ENCODE measurements at places on chromosomes 12 and 14.

DNA sequence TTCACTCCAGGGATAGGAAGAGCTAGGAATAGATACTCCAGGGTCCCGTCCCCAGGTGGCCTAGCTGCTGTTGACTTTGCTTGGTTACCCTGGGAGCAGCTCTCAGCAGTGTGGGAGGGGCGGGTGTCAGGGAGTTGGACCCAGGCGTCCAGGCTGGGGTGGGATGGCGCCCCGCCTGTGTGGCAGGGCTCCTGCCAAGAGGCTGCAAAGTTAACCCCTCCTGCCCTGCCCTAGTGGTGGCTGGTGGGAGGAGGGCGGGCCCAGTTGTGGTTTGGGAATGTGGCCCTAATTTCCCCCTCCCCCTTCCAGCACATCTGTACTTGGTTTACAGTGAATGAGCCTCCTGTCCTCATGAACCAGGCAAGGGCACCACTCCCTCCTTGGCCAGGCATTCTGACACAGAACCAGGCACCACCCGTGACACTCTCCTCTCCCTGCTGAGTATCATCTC, 1.7 kb upstream of the RARG start:
- DNase-seq, result no peak

GRCh38 chr12:54038284-54038870, 5.5 kb downstream of the HOXC5 start:
- DNase-seq, result no peak

- no peak for DNase-seq
Observed at GRCh38 chr12:108430245-108430644, 84.8 kb upstream of the FICD start.

- DNase-seq, result no peak
Observed at GRCh38 chr14:47240748-47241437, 434.5 kb downstream of the MDGA2 start.

GRCh38 chr12:120292411-120292660, 633 bp upstream of the RNU4-2 start:
- DNase-seq, result no peak

- no peak for DNase-seq
Observed at GRCh38 chr12:3920351-3921150, 47.4 kb upstream of the PARP11 start.

DNA sequence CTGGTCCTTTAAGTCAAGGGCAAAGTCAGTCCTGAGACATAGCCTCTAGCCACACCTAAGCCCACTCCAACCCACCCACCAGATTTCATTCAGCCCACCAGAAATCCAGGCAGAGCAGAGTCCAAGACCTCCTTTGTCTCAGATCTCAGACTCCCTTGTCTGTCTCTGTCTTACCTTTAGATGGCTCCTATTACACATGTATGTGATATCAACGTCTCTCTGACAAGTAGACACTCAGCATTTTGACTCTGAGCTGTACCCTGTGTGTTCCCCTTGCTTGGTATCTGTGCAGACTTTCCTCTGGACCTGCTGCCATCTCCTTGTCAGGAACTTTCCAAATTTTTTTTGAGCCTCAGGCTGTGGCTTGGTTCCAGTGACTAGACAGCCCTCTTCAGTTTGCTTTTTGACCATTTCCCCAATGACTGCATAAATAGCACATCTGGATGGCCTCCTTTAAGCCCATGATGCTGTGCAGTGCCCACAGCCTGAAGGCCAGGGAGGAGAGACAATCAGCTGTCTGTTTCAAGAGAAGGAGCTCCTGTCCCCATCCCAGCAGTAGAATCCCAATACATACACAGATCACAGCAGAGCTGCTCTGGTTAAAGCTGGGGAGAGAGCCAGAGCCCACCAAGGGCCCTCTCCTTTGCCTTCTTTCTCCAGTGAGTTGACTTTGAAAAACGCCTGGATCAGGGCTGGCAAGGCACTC, 7.0 kb downstream of the POU6F1 start:
- no peak for DNase-seq

- DNase-seq, result no peak
Observed at GRCh38 chr14:69663300-69663643, 51.9 kb downstream of the SUSD6 start.

DNA sequence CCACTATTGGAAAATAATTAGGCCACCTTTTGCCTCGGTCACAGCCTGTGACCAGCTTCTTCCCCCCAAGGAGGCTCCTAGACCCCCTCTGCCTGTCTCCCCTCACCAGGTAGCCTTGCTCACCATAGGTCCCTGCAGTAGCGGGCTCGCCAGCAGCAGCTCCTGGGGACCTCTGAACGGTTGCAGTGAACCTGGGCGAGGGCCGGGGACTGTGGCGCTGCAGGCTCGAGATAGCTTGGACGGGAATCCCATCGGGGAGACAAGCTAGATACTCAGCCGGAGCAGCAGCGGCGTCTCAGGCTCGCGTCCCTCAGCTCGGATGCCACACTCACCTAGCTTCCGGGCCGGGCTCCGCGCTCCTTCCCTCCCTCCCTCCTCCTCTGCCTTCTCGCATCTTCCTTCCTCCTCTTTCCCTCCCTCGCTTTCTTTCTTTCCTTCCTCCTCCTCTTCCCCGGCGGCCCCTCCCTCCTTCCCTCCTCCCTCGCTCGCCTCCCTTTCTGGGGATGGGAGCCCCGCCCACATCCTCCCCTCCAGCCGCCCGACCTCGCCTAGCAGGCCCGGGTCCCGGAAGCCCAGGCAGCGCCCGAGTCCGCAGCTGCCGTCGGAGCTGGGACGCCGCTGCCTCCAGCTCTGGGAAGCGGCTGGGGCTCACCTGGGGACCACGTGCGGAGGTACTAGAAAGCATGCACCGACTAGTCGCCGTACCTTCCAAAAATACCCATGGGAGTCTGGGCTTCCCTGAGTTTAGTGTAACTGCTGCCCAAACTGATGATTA, at the start of gene BMP4:
BMP4 (minus strand) TSS at position 399 of the 775 bp plus-strand sequence. CDS start 4,603 bp downstream, outside the sequence.
- peak; percentile 55 for DNase-seq

DNA sequence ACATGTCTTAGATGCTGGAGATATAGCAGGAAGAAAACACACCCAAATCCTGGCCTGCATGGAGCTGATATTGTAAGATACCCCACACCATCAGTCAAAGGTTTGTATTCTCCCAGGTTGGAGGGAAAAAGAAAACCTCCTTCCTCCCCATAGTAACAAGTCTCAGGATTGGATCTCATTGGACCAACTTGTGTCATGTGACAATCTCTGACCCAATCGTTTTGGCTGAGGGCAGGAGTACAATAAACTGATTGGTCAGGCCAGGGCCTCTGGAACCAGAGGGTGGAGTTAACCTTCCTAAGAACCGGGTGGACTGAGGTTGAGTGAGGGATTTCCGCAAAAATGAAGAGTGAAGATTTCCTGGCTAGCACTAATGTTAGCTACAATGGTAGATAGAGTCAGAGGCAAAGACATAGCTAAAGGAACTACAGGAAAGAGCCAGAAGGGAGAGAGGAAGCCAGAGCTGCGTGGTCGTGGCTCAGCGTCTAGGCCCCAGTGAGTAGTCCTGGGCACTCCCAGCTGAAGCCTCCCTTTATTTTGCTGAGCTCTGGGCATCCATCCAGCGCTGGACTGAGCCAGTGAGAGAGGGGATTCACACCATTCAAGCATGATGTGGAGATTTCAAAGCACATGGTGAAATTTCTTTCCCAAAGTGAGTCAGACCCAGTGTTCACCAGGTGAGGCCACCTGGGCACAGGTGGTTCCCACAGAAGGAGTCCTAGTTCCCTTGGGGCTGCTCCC, 219.9 kb downstream of the AACS start:
- no peak for DNase-seq

DNA sequence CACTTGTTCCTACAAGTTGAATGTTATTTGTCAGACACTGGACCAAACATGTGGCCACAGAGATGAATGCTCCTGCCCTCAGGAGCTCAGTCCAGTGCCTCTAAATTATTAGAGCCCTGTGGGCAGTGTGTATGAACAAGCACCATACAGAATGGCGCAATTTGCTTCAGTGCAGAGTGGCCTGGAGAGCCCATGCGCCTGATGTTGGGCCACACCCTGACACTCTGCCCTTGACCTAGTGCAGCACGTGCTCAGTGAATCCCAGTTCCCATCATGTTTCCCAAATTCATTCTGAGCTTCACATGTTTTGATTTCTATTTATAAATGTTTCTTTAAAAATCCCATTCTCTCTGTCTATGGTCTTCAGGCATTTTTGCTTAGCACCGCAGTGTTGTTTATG, 116.8 kb downstream of the PRMT8 start:
- DNase-seq, result no peak

DNA sequence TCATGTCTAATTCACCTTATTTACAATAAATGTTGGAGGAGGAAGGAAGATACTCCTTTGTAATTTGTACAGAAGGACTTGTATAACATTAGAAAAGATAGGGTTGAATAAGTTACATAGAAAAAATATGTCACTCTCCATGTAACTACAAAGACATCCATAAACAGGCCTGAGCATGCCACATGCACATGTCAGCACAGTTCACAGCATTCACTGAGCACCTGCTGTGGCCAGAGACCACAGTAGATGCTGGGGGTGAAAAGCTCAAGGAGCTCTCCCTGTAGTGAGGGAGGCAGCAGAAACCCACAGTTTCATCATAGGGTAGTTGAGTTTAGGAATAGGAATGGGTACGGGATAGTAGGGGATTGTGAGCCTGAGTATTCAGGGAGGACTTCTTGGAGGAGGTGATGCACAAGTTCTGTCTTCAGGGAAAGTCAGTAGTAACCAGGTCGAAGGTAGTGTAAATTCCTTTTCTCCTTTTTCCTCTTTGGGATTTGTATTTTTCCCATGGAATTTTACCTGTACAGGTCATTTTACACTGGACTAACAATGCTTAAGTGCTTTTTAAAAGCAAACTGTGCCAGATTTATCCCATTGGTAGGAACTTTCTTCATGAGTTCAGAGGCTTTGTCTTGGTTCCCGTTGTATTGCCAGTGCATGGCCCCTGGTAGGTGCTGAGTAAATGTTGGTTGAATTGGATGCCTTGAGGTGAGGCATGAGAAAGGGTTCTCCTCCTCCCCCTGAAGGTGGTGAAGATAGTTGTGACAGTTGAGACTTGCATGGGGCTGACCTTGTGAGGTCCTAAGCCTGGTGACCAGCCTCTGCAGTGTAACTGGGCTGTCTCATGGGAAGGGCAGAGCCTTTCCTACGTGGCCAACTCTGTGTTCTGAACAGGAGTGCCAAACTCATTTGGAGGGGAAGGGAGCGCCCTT, 20.2 kb downstream of the PRKCH start:
- no peak for DNase-seq

DNA sequence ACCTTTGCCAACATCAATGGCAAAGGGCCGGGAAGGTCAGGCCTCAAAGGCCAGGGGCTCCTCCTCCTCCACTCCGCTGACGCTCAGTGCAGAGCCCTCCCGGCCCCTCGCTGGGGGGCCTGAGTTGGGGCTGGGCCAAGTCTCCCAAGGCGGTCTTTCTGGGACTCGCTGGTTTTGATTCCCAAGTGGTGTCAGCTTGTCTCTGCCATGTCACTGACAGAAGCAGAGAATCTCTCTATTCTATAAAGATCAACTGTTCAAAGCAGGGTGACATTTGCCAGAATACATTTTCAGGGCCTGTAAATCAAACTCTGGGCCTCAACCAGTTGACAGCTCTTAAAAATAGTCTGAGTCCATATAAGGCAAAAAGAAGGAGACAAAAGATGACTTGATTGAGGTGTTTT, 75.9 kb downstream of the CCDC88C start:
- no peak for DNase-seq

DNA sequence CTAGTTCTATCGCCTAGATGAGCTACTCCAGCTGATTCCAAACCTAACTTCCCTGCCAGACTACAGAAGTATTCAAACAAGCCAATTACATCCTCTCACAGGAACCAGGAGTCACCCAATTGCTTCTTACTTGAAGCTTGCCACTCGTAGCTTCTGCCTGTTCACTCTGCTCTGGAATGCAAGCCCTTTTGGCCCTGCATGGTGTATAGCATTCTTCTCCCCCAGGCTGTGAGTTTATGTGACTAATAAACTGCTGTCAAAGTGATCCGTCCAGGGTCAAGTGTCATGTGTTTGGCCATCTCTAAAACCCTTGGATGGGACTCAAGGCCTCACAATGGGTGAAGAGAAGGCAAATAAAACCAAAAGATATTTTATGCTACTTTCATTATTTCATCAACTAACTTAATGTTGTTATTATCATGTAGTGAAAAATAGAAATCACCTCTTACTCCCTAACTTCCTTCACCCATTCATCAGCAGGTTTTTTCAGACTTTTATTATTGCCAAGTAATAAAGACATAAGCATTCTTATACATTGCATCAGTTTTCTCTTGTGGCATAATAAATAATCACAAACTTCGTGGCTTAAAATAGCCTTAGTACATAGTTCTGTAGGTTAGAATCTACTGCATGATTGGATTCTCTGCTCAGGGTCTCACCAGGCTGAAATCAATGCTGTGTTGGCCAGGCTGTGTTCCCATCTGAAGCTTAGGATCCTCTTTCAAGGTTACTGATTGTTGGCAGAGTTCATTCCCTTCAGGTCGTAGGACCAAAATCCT, 1981.7 kb upstream of the FLRT2 start:
- DNase-seq, result no peak

- no peak for DNase-seq
Observed at GRCh38 chr14:85293612-85294234, 236.2 kb upstream of the FLRT2 start.

- no peak for DNase-seq
Observed at GRCh38 chr14:94173471-94173884, 644 bp upstream of the PPP4R4 start.

DNA sequence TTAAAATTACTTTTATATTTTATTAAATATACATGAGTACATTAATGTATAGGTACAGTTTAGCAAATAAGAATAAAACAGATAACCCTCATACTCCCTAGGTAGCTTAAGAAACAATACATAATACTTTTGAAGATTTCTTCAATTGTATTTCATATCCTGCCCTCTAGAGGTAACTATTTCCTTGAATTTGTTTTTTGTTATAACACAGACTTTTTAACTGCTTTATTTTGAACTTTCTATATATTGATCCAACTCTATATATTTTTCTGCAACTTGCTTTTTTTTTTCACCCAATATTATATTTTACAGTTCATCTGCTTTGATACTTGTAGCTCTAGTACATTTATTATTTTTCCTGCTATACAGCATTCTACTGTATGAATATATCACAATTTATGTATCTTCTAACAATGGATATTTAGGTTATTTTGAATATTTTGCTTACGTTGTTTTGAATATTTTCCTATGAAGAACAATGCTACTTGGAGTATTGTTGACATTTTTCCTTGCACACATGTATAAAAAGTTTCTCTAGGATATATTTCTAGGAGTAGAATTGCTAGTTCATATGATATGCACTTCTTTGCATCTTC, 72.8 kb upstream of the ABCD2 start:
- no peak for DNase-seq

DNA sequence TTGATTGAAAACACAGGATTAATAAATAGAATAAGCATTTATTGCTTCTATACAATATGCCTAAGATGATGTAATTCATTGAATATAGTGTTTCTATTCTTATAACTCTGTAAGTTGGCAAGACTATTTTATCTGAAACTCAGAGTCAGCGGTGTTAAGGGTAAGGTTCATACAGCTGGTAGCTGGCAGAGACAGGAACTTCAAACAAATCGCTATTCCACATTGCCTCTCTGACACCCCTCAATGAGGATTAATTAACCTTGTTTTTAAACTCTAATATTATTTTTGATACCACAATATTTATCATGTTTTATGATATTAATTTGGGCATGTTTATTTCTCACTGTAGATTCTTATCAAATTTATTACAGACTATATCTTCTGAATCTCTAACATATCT, 323.4 kb downstream of the ACSS3 start:
- DNase-seq, result no peak

- no peak for DNase-seq
Observed at GRCh38 chr14:21729703-21730233, 56.1 kb upstream of the OR4E1 start.
